ENCODE measurements at places on chromosomes 3 and 15.

- no peaks in the 10 kb centered on the region for H3K27me3 ChIP-seq
- no peak overlapping the region for H3K4me3 ChIP-seq
- H3K4me1 ChIP-seq: no peaks in the 10 kb centered on the region
- H3K27ac ChIP-seq: no peak overlapping the region
- H3K36me3 ChIP-seq: no peaks in the 10 kb centered on the region
Observed at GRCh38 chr3:118682921-118683320, 351.7 kb downstream of the IGSF11 start.

DNA sequence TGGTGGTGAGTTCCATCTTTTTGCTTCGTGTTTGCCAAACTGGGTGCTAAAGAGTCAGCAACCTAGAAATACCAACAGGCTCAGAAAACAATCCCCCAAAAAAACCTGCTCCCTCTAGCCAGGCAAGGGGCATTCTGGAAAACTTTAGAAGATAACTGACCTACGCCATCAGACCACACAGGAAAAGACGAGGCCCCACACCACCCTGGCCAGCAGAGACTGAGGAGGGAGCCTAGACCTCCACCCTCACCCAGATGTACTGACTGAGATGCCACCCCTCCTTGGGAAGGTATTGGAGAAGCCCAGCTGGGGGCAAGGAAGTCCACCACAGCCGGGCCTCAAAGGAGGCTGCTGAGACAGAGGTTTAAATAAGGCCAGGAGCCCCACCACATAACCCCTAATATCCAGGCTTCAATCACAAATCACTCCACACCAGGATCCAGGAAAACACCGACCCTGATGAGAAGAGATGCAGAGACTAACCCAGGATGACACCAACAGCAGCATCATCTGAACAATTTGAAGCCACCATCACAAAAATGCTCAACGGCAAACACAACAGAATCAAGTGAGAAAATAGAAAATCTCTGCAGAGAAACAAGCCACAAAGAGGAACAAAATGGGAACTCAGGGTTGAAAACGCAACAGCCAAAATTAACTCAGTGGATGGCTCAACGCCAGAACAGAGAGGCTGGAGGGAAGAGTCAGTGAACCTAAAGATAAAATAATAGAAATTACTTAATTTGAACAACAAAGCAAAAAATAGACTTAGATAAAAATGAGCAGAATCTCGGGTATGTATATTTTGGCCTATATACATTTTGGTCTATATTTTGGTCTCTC is 61.0 kb downstream of the TPRA1 start:
- DNase-seq: no peak
- H3K27ac ChIP-seq: no peak overlapping the region
- peaks cover 39% of the 10 kb centered on the region for H3K27me3 ChIP-seq
- H3K36me3 ChIP-seq: no peaks in the 10 kb centered on the region
- H3K4me3 ChIP-seq: no peak overlapping the region

- no peak for DNase-seq
- H3K4me3 ChIP-seq: no peak overlapping the region
- H3K4me1 ChIP-seq: no peaks in the 10 kb centered on the region
- H3K27ac ChIP-seq: no peak overlapping the region
- peaks cover 2% of the 10 kb centered on the region for H3K36me3 ChIP-seq
Observed at GRCh38 chr3:102036017-102036416, 186.7 kb downstream of the NFKBIZ start.

DNA sequence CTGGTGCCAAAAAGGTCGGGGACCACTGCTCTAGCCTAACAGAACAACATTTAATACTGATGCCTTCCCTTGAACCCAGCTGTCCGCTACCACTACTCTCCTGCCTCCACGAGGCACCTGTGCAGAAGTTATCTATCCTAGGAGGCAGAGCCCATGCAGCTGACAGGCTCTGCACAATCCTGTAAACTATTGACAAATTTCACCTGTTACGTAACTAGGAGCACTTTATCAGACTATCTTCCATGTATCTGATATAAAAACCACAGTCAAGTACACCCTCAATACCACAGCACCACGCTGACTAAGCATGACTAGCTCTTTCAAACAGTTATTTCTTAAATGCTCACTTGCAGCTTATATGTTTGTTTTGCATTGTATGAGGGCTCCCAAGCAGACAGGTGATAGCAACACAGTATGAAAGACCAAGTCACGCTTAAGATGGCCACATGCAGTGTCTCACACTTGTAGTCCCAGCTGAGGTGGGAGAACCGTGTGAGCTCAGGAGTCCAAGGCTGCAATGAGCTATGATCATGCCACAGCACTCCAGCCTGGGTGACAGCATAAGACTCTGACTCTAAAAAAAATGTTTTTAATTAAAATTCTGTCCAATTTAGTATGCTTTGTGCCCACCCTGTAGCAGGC is 4.5 kb upstream of the IL17RC start:
- H3K4me3 ChIP-seq: no peak overlapping the region
- DNase-seq: no peak
- H3K4me1 ChIP-seq: peaks cover 20% of the 10 kb centered on the region
- no peak overlapping the region for H3K27ac ChIP-seq
- H3K36me3 ChIP-seq: peaks cover 6% of the 10 kb centered on the region
- no peaks in the 10 kb centered on the region for H3K27me3 ChIP-seq

- H3K27me3 ChIP-seq: peaks cover 14% of the 10 kb centered on the region
- no peaks in the 10 kb centered on the region for H3K36me3 ChIP-seq
- H3K4me3 ChIP-seq: no peak overlapping the region
- no peak for DNase-seq
Observed at GRCh38 chr15:80455051-80455648, 51.0 kb downstream of the ARNT2 start.

- no peaks in the 10 kb centered on the region for H3K4me1 ChIP-seq
- no peaks in the 10 kb centered on the region for H3K27me3 ChIP-seq
- no peaks in the 10 kb centered on the region for H3K36me3 ChIP-seq
- no peak overlapping the region for H3K27ac ChIP-seq
- no peak overlapping the region for H3K4me3 ChIP-seq
Observed at GRCh38 chr3:168847291-168847883, 751.7 kb upstream of the GOLIM4 start.

DNA sequence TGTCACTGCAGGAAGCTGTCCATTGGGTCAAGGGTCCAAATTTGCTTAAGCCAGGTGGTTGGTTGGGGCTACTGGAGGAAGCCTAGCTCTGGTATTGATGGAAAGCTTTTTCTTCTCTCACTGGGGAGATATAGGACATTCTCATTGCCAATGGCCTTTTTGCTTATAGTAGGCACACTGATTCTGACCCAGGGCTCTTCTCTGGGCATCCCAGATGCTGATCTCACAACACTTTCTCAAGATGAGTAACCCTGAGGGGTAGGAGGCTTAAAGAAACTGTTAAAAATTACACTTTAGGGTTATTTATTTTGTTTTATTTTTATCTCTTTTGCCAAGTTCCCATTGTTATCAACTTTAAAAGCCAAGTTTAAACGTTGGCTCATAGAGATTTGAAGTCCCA is 337.8 kb downstream of the LRRC3B start:
- H3K4me3 ChIP-seq: no peak overlapping the region
- no peaks in the 10 kb centered on the region for H3K4me1 ChIP-seq
- H3K36me3 ChIP-seq: no peaks in the 10 kb centered on the region

GRCh38 chr15:101264911-101265641 is 12.2 kb downstream of the SELENOS start:
- H3K27ac ChIP-seq: no peak overlapping the region
- peaks cover 6% of the 10 kb centered on the region for H3K4me1 ChIP-seq

DNA sequence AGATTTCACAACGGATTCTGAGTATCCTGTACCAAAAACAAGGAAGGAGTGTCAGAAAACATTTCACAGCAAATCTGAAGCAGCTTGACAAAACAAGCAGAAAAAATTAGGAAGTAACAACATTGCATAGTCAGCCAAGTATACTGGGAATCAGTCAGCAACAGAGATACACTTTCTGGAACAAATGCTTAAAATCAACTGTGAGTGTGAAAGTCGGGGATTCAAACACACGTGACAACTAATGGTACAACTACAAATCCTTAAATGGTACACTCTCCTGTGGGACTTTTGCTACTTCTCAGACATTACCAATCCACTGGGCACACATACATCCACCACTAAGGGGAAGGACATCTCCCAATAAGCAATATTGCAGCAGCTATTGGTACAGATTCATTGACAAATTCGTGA is 296.6 kb upstream of the MME start:
- DNase-seq: no peak

DNA sequence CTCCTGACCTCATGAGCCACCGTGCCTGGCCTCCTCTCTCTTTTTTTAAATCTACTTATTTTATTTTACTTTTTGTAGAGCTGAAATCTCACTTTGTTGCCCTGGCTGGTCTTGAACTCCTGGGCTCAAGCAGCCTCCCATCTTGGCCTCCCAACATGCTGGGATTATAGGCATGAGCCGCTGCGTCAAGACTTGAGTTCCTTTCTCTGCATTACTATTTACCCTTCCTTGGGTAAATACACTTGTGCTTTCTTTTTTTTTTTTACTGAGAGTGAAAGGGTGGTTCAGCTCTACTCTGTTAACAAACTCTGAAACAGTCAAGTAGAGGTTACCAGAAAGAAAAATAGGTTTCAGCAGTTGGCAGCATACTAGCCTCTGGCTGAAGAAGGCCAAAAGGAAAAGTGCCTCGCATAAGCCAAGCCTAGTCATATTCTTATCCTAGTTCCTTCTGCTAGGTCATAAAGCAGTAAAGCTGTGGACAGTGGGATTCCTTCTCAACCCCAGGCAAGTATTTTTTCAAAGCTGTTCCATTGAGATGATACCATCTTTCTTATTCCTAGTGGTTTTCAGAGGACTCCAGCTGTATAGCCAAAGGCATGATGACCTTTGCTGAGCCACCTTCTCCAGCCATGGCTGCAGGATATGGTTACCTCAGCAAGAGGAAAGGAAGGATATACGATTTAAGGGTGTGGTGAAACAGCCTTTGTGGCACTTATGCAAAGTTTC is 135.1 kb downstream of the RBPMS2 start:
- peaks cover 6% of the 10 kb centered on the region for H3K36me3 ChIP-seq
- DNase-seq: no peak
- no peaks in the 10 kb centered on the region for H3K27me3 ChIP-seq
- peak overlapping the region; percentile 3 for H3K4me3 ChIP-seq
- peaks cover 31% of the 10 kb centered on the region for H3K4me1 ChIP-seq
- H3K27ac ChIP-seq: peak overlapping the region; percentile 89

GRCh38 chr15:40285151-40285550 is 2.3 kb upstream of the ANKRD63 start:
- no peaks in the 10 kb centered on the region for H3K27me3 ChIP-seq
- peaks cover 3% of the 10 kb centered on the region for H3K4me1 ChIP-seq
- H3K4me3 ChIP-seq: no peak overlapping the region

- H3K4me1 ChIP-seq: no peaks in the 10 kb centered on the region
- H3K27me3 ChIP-seq: peaks cover 32% of the 10 kb centered on the region
- no peak overlapping the region for H3K4me3 ChIP-seq
- H3K36me3 ChIP-seq: no peaks in the 10 kb centered on the region
- no peak for DNase-seq
Observed at GRCh38 chr15:100902436-100903167, 16.6 kb upstream of the LRRK1 start.

GRCh38 chr3:130997289-130997688 is 29.3 kb downstream of the ASTE1 start:
- no peaks in the 10 kb centered on the region for H3K27me3 ChIP-seq
- no peak overlapping the region for H3K4me3 ChIP-seq
- no peak for DNase-seq
- peaks cover 3% of the 10 kb centered on the region for H3K4me1 ChIP-seq
- H3K36me3 ChIP-seq: peaks cover 37% of the 10 kb centered on the region

DNA sequence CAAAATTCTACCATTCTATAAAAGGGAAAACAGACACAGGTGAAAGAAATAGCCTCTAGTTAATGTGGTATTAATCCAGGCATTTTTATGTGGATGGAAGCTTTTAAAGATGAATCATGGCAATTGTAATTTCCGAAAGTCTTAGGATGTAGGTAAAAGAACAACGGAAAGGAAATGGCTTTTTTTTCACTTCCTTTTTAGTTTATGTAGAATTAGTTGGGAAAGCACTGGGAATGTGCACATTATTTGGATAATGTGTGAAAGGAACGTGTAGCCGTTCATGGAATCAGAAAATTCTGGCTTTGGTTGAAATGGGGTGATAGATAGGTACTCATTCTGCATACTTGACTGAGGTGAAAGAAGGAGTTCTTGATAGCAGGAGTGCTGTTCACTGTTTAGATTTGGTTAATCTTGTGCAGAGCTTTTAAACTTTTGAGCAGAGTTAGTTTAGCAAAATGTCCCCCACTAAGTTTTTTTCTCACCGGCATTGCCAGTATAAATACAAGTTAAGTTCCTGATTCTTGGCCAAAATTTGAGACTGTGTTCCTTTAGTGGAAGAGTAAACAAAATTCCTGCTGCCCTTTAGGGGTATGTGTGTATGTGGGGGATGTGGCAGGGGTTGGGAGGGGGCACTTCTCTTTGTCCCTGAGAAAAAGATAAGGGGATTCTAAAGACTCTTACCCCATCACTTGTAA is 20.2 kb upstream of the UTS2B start:
- no peaks in the 10 kb centered on the region for H3K27me3 ChIP-seq
- H3K4me1 ChIP-seq: no peaks in the 10 kb centered on the region
- no peak for DNase-seq
- H3K4me3 ChIP-seq: no peak overlapping the region
- H3K36me3 ChIP-seq: no peaks in the 10 kb centered on the region

- no peak overlapping the region for H3K27ac ChIP-seq
- H3K4me1 ChIP-seq: no peaks in the 10 kb centered on the region
- H3K4me3 ChIP-seq: no peak overlapping the region
- peaks cover 16% of the 10 kb centered on the region for H3K27me3 ChIP-seq
- no peaks in the 10 kb centered on the region for H3K36me3 ChIP-seq
Observed at GRCh38 chr3:40417845-40418543, 31.0 kb downstream of the ENTPD3 start.

- H3K36me3 ChIP-seq: no peaks in the 10 kb centered on the region
- no peak for DNase-seq
- H3K4me1 ChIP-seq: no peaks in the 10 kb centered on the region
Observed at GRCh38 chr3:71926616-71927015, 141.7 kb upstream of the PROK2 start.

GRCh38 chr15:50675535-50676144 is 11.0 kb downstream of the TRPM7 start:
- H3K4me1 ChIP-seq: peaks cover 5% of the 10 kb centered on the region
- peak overlapping the region; percentile 67 for H3K27ac ChIP-seq
- DNase-seq: peak; percentile 11
- no peaks in the 10 kb centered on the region for H3K27me3 ChIP-seq
- H3K4me3 ChIP-seq: no peak overlapping the region

DNA sequence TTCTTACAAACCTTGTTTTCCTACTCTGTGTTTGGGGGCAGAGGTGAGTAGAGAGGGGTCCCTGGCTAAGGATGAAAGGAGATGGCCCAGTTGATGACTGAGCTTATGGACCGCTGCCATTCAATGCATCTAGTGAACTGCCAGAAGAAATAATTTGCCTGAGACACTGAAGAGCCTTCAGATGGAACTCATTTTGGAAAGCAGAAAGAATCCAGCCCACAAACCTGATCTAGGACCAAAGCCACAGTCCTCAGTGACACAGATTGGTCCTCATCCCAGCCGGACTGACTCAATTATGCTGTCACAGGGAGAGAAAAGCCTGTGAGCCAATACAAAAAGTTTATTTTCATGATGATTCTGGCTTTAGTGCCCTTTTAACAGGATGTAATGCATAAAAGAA is 82.7 kb downstream of the CD47 start:
- no peak overlapping the region for H3K4me3 ChIP-seq
- peaks cover 6% of the 10 kb centered on the region for H3K4me1 ChIP-seq
- no peak overlapping the region for H3K27ac ChIP-seq

GRCh38 chr3:124275412-124275811 is 283.5 kb upstream of the ROPN1 start:
- DNase-seq: no peak
- H3K27me3 ChIP-seq: peaks cover 16% of the 10 kb centered on the region
- H3K36me3 ChIP-seq: no peaks in the 10 kb centered on the region
- H3K4me3 ChIP-seq: no peak overlapping the region
- H3K4me1 ChIP-seq: no peaks in the 10 kb centered on the region
- H3K27ac ChIP-seq: no peak overlapping the region

GRCh38 chr15:24954783-24955530 is at the start of the genes SNRPN and SNURF:
Gene SNRPN (plus strand): TSS chr15:24954987. CDS start chr15:24974454, 19,467 bp downstream.
Gene SNURF (plus strand): TSS chr15:24954987. CDS start chr15:24955049, 62 bp downstream.
- peaks cover 28% of the 10 kb centered on the region for H3K36me3 ChIP-seq
- peaks cover 11% of the 10 kb centered on the region for H3K27me3 ChIP-seq
- peak within 1 kb of the TSS; percentile 95 for H3K27ac ChIP-seq
- H3K4me1 ChIP-seq: peaks cover 10% of the 10 kb centered on the region
- peak; percentile 50 for DNase-seq

Measured in effector memory CD8-positive, alpha-beta T cell (primary cell).